ENCODE measurements at places on chromosomes 13 and 19.

GRCh38 chr19:33453265-33453664, 68.3 kb downstream of the PEPD start:
- DNase-seq, result no peak

GRCh38 chr13:110341445-110342244, 34.6 kb downstream of the COL4A2 start:
- DNase-seq, result no peak

DNA sequence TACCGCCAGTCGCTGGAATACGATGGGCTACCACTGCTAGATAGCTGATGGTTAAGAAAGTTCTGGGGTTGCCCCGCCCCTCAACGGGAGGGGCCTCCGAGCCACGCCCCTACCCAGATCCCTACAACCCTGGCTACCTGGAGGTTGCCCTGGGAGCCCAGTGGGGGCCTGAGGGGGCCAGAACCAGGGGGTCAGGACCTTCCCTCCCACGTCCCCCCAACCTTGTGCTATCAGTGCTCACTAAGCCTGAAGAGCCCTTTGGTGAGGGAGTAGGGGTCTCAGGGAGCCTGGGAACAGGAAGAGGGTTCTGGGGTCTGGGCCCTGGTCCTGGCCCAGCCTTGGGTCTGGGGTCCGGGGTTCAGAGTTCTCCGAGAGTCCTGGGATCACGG, 8.9 kb downstream of the OCEL1 start:
- DNase-seq, result peak; percentile 24

DNA sequence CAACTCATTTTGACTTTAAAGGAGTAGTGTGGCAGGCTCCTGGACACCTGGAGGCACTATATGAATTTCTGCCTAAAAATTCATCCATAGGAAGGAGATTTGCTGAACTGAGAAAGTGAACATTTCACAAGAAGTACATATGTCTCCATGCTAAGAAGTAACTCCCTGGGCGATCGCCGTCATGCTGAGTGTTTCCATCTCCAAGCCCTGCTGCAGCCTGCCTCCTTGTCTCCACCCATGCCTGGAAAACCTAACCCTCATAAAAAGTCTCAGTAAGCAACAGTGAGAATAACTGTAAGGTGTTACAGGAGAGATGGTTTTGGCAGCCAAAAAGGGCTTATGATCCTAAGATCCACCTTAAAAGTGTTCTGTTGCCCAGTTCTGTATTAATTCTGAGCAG, 251.3 kb downstream of the SHISA2 start:
- DNase-seq, result no peak

- DNase-seq, result no peak
Observed at GRCh38 chr13:46405457-46405856, 18.4 kb upstream of the RUBCNL start.

DNA sequence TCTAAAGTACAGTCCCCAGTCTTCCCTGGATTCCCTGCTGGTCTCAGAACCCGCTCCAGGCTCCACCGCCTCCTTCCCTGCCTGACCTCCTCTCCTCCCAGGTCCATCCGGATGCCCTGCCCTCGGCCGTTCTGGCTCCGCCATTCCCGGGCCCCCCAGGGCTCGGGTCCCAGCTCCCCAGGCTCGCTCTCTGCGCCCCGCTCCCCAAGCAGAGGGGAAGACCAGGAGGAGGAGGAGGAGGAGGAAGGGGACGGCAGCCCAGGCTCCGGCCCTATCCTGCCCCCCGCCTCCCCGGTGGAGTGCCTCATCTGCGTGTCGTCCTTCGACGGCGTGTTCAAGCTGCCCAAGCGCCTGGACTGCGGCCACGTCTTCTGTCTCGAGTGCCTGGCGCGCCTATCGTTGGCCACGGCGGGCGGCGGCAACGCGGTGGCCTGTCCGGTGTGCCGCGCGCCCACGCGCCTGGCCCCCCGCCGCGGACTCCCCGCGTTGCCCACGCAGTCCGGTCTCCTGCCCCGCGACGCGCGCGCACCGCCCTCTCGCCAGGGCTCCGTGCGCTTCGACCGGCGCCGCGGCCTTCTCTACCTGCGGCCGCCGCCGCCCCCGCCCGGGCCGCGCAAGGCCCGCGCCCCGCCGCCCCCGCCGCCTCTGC, 647 bp downstream of the RNF225 start:
- DNase-seq, result no peak

DNA sequence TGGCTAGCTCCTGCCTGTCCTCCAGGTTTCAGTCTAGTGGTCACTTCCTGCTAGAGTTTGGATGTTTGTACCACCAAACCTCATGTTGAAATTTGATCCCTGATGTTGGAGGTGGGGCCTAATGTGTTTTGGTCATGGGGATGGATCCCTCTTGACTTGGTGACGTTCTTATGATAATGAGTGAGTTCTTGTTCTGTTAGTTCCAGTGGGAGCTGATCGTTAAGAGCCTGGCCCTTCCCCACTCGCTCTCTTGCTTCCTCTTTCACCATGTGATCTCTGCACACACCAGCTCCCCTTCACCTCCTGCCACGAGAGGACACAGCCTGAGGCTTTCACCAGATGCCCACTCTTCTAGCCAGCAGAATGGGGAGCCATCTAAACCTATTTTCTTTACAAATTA, 86.8 kb upstream of the SCEL start:
- no peak for DNase-seq

GRCh38 chr19:5127717-5128116, 158.8 kb downstream of the KDM4B start:
- DNase-seq, result no peak

All from stimulated activated CD4-positive, alpha-beta T cell treated with anti-CD3 and anti-CD28 coated beads, Interleukin-15, amount 100 ng/mL, for 48 hours (primary cell).